Mesendoderm (in vitro differentiated cells): ENCODE measurements at places on chromosomes 7 and 10.
A peak's percentile ranks its signal among the peaks of the same experiment; 100 is the strongest.

DNA sequence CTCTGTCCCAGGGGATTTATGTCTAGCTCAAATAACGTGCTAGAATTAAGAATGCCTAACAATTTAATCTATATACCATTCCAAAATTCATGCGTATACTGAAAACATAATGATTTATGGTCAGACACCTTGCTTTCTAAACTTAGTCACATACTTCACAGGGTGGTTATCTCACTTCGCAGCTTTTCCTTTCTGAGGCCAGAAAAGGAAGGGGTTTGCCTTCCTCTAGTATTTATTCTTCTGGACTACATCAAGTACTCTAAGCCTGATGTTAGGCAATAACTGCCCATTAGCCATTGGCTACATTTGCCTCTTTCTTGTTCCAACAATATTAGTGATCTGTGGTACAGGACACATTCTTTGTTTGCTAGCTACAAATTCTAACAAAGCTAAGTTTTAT lies 72.6 kb upstream of the FHIP2A start:
- DNase-seq = no peak

DNA sequence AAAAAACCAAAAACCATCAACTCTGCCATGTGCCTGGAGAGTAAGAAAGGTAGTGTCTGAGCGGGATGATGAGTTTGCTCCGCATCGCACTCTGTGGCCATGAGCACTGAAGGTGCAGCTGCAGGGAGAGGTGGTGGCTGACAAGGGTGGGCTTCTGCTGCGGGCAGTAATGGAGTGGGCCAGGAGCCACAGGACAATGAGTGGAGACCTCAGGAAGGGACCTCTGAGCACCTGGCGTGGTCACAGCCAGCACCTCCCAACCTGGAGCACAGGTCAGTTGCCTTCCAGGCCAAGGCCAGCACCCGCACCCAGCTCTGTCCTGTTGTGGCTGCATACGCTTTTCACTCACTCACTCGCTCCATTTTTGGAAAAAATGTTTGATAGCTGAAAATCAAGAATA lies 115.5 kb downstream of the ANKRD61 start:
- DNase-seq = no peak

- DNase-seq = no peak
These were observed 24.7 kb downstream of the EN2 start for GRCh38 chr7:155482511-155483183.

GRCh38 chr10:70381471-70382421 lies 679 bp downstream of the LRRC20 start:
- DNase-seq = peak; percentile 46

- no peak for DNase-seq
These were observed 123.4 kb downstream of the HTR7 start for GRCh38 chr10:90734415-90734814.

DNA sequence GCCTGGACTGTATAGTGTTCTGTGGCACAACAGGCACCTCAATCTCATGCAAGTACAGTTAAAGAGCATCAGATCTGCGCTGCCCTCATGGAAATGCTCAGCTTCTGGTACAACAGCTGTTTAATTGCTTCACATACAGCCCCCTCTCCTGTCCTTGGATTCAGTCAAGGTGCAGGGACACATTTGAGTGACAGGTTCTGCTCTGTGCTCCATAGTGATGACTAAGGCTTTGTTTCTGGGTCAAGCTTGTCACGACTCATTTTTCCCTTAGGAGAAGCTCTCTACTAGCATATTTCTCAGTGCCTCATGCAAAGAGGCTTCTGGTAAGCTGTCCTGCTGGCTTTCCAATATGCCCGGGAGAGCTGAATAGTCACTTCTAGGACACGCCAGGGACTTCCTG lies 26.8 kb upstream of the MYO3A start:
- peak; percentile 15 for DNase-seq

GRCh38 chr7:54955696-54956420 lies 63.0 kb upstream of the EGFR start:
- DNase-seq = no peak

DNA sequence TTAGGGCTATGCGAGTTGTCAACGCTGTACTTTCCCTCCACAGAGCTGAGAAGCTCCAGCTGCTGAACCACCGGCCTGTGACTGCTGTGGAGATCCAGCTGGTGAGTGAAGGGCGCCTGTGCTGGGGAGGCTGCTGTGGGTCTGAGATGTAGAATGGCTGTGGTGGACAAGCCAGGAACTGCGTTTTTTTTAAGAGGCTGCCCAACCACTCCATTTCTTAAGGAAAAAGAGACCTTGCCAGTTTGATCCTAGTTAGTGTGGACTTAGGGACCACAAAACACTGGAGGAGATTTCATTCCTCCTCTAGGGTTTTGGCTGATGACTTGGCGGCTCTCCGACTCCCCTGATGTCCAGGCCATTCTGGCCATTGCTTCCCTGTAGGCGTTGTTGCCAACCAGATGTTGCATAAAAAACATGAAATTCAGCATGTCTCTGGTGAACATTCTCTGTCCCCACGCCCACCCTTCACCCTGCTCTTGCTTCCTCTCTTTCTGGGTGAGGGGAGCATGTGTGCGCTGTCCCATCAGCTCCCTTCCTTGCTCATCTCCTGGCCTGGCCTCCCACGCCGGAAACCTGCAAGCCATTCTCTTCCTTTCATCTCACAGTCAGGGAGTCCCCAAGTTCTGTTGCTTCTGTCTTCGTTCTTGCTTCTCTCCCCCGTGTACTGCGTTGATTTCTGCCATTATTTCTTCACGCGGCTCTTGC lies 30.9 kb downstream of the CRCP start:
- DNase-seq = no peak

DNA sequence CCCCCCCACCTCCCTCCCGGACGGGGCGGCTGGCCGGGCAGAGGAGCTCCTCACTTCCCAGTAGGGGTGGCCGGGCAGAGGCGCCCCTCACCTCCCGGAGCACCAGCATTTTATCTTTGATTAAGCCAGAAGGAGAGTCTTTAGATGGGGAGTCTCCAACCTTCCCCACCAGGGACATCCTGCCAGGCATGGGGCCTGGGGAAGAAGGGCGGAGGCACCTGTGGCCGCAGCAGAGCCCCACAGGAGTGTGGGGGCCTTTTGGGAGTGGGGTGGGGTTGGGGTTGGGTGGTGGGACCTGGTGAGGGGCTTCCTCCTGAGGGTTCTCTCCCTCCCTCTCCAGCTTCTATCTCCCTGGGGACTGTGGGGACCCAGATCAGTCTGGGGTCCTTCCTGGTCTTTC lies 18.2 kb downstream of the ZNF783 start:
- DNase-seq = no peak

DNA sequence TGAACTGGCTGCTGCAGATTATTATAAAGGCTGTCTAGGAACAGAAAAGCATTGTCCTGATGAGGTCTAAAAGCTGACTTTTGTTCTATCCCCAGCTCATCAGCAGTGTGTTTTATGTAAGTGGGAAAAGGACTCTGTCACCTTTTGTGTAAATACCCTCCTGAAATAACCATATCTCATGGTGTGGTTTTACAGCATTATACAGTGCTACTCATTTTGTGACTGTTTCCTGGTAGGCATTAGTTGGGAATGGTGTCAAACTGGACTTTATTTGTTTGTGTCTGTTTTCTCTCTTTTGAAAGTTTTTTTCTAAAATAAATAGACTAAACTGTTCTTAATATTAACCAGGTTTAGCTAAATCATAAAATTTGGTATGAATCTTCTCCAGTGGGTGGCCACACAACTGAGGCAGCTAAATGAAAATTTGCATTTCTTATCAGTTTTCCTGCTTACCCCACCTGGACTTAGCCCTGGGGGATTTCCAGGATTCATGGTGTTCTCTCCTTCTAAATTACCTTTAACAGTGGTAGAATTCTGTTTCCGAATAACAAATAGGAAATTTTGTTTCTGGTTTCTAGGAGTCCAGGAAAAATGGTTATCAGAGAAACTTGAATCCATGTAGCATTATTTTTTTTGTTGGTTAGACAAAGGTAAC lies 140.9 kb downstream of the LHFPL3 start:
- DNase-seq = no peak

GRCh38 chr7:46071601-46072000 lies 150.5 kb upstream of the IGFBP3 start:
- DNase-seq = no peak

- DNase-seq = no peak
These were observed 693.3 kb downstream of the GRID1 start for GRCh38 chr10:85673270-85673669.

DNA sequence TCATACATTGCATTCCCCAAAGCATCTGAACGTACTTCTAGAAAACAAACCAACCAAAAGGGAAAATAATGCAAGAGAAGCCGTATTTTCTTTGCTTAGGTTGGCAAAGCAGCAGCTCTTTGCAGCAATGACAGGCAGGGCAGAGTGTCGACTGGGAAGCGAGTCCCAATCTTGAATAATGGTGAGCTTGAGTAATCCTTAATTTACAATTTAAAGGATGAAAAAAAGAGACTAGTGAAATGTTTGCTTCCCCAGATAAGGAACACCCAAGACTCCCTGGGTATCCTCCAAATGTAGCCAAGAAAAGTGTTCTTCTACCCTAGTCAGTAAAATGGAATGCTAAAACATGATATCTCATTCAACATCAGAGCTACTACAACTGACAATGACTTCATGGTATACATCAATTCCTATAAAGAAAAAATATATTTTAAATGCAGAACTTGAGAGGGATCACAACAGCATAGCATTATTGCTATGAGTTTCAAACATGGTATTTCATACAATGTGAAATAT lies 32.0 kb downstream of the GPAM start:
- no peak for DNase-seq

- DNase-seq = no peak
These were observed 2.1 kb upstream of the CASD1 start for GRCh38 chr7:94507462-94507861.

DNA sequence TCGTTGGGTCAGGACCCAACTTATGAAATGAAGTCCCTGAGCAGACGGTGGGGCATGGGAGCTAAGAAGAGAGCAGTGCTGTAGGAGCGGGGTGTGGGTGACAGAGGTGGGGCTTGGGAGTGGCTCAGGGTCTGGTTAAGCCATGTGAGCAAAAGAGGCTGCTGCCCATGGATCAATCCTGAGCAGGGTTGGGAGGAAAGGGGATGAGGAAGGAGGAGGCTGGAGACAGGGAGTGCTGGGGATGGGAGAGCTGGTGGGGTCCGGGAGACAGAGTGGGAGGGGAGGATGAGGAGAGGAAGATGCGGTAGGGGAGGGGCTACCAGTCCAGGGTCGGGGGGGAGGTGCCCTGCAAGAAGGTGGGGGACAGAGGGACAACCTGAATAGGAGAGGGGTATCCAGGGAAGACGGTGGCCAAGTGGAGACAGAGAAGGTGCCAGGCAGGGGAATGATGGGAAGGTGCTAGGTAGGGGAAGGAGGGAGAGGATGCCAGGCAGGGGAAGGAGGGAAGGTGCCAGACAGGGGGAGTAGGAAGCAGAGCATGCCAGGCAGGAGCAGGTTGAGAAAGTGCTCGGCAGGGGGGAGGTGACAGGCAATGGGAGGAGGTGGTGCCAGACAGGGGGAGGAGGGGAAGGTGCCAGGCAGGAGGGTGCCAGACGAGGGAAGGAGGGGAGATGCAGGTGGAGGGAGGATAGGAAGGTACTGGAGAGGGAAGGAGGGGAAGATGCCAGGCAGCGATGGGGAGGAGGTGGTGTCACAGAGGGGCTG lies 27.5 kb upstream of the SMARCD3 start:
- peak; percentile 71 for DNase-seq

DNA sequence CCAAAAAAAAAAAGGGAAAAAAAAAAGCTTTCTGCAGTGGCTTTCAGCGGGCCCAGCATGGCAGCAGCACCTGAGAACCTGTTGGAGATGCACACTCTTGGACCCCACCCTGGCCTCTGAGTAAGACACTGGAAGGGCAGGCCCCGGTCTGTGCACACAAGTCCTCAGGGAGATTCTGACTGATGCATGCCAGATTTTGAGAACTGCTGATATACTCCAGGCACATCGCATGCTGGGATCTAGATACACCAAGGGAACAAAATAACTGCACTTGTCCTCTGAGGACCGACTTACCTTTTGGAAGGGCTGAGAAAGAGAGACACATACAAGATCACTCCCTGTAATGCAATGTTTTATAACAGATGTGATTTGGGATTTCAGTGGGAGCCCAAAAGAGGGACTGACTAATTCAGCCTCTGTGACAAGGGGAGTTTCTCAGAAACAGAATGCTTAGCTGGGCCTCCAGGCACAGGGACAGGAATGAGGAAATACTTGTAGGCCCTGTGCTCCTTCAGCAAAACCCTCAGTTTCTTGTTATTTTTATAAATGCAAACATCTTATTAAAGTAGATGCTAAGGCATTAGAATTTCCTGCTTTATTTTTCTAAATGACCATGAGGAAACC lies 8.2 kb downstream of the EGFR start:
- no peak for DNase-seq

DNA sequence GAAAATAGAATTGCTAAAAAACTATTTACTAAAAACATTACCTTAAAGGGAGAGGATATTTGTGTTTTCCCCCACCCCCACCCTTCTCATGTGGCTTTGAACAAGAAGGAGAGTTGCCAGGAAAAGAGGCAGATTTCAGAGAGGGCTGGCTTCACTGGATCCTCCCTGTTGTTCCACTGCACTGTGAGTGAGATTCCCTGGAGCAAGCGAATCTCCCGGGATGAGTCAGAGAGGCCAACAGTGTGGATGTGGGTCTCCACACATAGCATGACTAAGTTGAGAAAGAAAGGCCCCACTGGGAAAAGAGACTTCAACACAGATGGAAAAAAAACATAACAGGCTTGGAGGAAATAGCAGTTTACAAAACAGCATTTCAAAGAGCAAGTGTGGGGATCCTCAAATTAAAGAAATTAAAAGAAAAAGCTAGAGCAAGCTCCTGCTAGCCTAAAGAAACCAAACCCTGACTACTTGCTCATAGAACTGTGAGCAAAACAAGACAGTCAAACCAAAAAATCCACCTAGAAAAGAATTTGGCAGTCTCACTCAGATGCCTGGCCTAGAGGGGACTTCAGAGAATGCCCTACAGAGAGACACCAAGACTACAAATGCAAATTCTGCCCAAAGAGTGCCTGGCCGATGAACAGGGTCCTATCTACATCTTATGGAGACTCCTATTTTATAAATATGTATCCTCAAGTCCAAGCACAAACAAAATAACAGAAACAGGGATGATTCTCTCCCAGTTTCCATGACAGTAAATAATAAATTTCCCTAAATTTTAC lies 3.4 kb downstream of the CAV1 start:
- peak; percentile 58 for DNase-seq

DNA sequence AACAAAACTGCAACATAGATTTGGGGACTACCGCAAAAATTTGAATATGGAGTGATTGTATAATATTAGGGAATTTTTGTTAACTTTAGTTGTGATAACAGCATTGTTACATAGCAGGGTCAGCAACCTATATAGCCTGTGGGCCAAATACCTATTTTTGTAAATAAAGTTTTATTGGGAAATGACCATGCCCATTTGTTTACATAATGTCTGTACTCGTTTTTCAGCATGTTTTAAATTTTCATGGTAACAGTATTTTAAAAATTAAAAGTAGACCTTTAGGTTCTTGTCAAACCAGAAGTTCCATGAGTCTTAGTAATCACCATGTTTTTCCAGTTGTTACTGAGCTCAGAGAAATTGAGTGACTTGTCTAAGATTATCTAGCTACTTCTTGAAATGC lies 4.7 kb downstream of the BCAP29 start:
- DNase-seq = no peak

DNA sequence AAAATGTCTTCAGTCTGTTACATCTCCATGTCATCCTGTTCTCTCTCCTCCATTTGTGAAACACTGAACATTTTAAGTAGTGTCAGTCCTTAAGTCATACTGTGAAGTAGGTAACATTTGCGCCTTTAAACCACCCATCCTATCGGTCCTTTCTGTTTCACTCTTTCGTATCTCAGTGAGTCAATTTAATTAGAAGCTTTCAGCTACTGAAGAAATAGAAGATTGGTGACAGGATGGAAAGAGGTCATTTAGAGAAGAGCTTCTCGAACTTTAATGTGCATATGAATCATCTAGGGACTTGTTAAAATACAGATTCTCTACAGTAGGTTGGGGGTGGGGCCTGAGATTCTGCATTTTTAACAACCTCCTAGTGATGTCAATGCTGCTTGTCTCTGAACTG lies 113.4 kb downstream of the SRI start:
- DNase-seq = no peak
